ENCODE measurements at places on chromosomes 4 and X. TPM values are rescaled to one million over a fixed set of nuclear protein-coding genes. Genes with fewer than 3 reads are reported as not detected.

Gene ARHGAP6
- 0.10 TPM for total RNA-seq

Gene RIPPLY1
- not detected for total RNA-seq

Gene DCAF4L1
- 0.30 TPM for total RNA-seq

Gene PSMD10
- total RNA-seq: 140 TPM

Gene FGFBP1
- total RNA-seq: not detected

Gene MAP3K15
- total RNA-seq: not detected

Gene NWD2
- not detected for total RNA-seq

Gene CACNA1F
- total RNA-seq: not detected

Gene TLR10
- total RNA-seq: not detected

Gene SAGE1
- not detected for total RNA-seq

Gene TCEAL6
- total RNA-seq: not detected

Gene HTN1
- total RNA-seq: 6.1 TPM

Gene OPN1LW
- total RNA-seq: not detected

Gene LRIT3
- total RNA-seq: not detected

Gene GLRA3
- total RNA-seq: not detected

Gene STAP1
- total RNA-seq: not detected

Gene NUP62CL
- total RNA-seq: not detected

Gene RAB40AL
- total RNA-seq: not detected

Gene POU4F2
- not detected for total RNA-seq

Gene GAGE12H
- not detected for total RNA-seq

Gene PHF8
- 9.4 TPM for total RNA-seq

Gene PIR
- 53.2 TPM for total RNA-seq

Gene PDLIM3
- total RNA-seq: 35.4 TPM

Gene CCDC110
- 0.13 TPM for total RNA-seq

Gene DCK
- total RNA-seq: 24.5 TPM

Gene FAM149A
- total RNA-seq: 0.47 TPM

Gene MAGEH1
- total RNA-seq: 19.7 TPM

Gene TMEM150C
- total RNA-seq: 4.7 TPM

Gene PNMA5
- not detected for total RNA-seq

Gene TNIP3
- 2.7 TPM for total RNA-seq

Gene SPP1
- total RNA-seq: 0.10 TPM

Gene AR
- total RNA-seq: 0.30 TPM

Gene DCAF12L1
- 0.07 TPM for total RNA-seq

Gene CPZ
- not detected for total RNA-seq

Gene RBM47
- total RNA-seq: 0.07 TPM

Gene MAP7D2
- total RNA-seq: 0.40 TPM

Gene CC2D2A
- 4.2 TPM for total RNA-seq

Gene ODAM
- total RNA-seq: not detected

Gene LRP2BP
- 0.15 TPM for total RNA-seq
